ENCODE measurements at places on chromosomes 5 and 9.

GRCh38 chr9:99814359-99814758, 7.3 kb upstream of the NR4A3 start:
- DNase-seq: no peak

DNA sequence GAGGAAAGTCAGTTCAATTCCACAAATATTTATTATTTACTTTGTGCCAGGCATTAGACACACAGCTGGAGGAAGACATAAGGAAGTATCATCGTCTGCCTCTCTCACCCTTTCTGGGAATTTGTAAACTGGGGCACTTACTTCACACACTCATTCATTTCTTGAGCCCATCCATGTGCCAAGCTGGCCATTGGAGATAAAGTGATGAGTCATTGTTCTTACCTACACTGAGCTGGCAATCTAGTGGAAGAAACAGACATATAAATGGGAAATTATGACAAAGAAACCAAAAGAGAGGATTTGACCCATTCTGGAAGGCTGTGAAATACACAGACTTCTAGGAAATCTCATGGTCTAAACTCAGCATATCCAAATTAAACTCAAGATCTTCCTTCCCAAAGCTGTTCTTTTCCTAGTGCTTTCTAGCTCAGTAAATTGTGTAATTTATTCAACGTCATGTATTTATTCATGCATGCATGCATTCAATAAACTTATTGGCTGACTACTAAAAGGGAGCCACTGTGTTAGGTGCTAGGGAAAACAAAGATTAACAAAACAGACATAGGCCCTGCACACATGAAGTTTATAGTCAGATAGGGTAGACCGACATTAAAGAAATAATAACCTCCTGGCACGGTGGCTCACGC, 65.3 kb downstream of the SH3RF2 start:
- no peak for DNase-seq

DNA sequence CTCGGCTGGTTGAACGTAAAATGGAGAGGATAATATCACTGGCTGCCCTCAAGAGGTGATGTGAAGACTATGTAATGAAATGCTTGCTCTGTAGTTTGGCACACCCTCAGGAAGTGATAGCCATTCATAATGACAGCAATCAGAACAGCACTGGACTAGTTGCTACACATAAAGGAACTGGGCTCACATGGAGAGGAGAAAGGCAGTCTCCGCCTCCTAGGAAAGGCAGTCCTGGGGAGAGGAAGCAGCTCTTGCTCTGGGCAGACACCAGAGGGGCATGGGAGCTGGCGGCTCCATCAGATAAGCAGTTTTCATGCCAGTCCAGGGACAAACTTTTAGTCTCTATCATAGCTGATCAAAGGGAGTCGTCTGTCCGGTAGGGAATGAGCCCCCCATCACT, 46.9 kb downstream of the ARHGEF37 start:
- DNase-seq: no peak

- DNase-seq: no peak
These were observed 41.4 kb downstream of the AUH start for GRCh38 chr9:91320299-91320698.

- no peak for DNase-seq
These were observed 194.3 kb downstream of the SMARCA2 start for GRCh38 chr9:2209400-2209799.

DNA sequence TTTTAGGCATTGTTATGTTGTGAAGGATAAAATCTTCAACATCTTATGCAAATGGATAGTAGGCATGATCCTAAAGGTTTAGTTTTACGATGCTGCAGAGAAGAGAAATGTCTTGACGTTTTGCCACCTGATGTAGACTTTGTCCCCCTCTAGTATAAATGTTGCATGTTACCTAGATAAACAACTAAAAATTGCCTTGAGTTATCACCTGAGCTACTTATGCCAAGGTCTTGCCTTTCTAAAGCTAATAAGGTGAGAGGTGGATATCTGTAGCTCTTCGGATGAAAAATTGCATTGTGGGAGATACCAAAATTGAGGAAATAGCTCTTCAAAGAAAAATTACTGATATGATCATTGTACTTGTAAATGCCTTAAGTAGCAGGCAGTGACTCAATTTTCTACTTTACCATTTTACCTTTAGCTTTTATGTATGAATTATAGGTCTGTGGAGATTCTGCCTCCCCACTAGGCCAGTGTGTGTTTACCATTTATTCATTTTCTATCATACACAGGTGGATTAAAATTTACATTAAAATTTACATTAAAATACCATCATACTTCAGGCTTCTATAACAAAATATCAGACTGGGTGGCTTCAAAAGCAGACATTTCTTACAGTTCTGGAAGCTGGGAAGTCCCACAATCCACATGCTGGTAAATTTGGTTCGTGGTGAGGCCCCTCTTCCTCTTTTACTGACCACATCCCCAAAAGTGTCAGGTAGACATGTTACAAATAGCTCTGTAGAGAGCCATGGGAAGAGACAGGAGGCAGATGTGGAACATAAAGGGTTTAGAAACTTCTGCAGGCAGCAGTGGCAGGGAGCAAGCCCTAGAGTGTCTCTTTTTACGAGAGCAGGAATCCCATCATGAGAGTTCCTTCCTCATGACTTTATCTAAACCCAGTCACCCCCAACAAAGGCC, 100.7 kb upstream of the ERBIN start:
- no peak for DNase-seq

GRCh38 chr9:94198414-94198813, 60.7 kb upstream of the ZNF169 start:
- DNase-seq: no peak

- no peak for DNase-seq
These were observed 88.2 kb upstream of the BASP1 start for GRCh38 chr5:17129093-17129849.

- DNase-seq: no peak
These were observed 596.1 kb downstream of the ELAVL2 start for GRCh38 chr9:23229890-23230317.

- no peak for DNase-seq
These were observed 1.6 kb downstream of the C9orf152 start for GRCh38 chr9:110206389-110206788.

DNA sequence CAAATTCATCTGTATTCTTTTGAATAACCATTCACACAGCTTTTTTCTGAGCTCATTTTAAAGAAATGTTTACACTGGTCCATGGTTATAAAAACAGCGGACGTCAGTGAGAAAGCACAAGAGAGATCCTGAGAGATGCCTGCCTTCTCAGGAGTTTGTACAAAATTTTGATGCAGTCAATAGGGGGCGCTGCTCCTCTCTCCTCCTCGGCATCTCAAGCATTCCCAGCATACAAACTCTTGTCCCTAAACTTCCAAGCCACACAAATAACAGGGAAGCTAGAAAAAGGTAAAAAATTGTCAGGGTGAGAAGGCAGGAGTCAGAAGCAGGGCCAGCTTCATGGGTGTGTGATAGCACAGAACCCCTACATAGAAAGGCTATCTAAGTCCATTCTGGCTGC, 11.2 kb upstream of the CCDC152 start:
- DNase-seq: no peak

DNA sequence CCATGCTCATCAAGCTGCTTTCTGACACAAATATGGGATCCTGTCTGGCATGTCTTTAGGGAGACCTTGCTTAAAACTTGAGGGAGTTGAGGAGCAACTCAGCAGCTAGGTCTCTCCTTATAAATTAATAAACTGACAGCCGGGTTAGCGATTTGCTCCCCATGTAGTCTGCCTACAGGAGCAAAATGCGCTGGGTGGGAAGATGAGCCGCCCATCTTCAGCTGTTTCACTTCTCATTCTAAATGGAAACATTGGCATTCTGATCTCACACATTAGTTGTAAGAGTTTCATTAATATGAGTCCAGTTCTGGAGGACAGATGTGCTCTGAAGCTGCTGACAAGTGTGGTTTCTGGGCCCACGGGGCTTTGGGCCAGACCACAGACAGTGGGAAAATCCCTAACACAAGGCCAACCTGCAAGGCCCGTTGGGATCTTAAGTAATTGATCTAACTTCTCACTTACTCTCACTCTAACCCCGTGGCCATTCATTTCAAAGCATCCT, 197.0 kb downstream of the MCTP1 start:
- no peak for DNase-seq

GRCh38 chr9:26566141-26566540, 326.5 kb downstream of the CAAP1 start:
- DNase-seq: no peak

DNA sequence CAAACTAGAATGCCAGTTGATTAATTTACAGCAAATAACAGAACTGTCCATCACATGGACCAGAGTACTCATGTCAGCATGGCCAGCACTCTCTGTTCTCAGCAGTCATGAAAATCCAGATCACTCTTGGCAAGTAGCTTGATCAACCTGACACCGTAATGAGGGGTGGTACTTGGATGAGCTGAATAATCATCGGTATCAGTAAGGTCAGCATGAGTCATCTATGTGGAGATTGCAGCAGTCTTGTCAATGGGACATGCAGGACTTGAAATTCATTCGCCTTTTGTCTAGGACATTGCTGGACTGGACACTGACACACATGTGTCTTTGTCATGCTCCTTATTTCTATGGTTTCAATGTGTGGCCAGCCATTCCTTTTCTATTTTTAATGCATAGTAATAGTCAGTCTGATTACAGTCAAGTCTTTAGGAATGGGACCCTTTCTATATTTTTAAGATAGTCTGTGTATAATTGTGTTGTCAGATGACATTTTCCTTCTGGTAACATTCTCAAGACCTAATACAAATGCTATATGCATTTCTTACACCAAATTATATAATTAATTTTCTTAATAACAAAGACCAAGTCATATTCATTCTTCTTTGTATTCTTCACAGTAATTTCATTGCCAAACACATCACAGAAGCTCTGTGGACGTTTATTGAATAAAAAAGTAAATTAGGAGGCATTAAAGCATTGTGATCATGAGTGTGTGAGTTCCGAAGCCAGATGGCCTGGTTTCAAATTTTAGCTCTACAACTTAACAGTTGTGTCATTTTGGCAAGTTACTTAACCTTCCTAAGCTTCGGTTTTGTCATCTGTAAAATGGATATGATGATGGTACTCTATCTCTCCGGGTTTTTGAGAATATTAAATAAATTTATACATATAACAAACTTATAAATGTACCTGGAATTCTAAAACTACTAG, 57.4 kb downstream of the ADAMTSL1 start:
- DNase-seq: no peak

DNA sequence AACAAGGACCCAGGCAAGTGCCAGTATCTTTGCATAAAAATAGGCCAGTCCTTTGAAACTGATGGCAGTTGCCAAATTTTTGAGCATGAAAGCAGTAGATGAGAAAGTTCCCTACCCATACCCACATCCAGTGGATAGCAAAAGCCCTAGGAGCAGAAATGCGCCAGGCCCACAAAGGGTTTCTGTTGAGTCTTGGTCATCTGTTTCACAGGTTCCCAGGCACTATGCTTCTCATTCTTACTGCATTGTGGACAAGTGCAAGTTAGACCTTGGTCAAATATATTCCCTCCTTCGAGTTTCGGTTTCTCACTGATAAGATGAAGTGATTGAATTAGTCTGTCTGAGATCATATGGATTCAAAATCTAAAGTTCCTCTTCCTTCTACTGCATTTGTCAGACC, 152.3 kb downstream of the NR3C1 start:
- no peak for DNase-seq

GRCh38 chr9:131776036-131776435, 36.2 kb upstream of the RAPGEF1 start:
- no peak for DNase-seq

- no peak for DNase-seq
These were observed 112.9 kb downstream of the KIAA0825 start for GRCh38 chr5:94505327-94506068.

DNA sequence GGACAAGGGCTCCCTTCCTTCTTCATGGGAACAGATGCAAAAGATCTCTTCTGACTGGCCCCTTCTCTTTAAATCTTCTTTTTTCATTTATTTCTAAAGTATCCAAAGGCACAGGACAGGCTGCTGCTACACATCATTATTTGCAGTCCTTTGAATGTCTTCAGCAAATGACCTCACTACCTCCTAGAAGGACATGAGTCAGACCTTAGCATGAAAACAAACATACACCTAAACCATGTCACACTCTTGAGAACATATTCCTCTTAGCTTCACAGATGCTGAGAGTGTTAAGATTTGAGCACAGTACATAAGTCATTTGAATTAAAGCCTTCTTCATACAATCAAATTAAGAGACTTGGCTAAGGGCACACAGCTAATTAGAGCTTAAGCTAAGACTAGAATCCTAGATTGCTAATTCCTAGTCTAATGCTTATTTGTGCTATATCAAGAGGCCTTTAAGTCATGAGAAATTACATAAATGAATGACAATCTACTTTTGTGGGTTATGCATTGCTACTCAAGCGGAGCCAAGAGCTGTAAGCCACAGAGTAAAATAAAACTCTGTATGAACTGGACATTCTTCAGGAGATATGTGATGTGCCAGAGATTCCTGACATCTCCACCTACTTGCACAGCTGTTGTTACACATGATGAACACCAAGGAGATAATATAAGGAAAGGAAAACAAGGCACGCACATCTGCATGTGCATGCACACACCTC, 109.1 kb upstream of the PTGER4 start:
- no peak for DNase-seq

GRCh38 chr5:3878267-3878666, 282.6 kb downstream of the IRX1 start:
- no peak for DNase-seq

DNA sequence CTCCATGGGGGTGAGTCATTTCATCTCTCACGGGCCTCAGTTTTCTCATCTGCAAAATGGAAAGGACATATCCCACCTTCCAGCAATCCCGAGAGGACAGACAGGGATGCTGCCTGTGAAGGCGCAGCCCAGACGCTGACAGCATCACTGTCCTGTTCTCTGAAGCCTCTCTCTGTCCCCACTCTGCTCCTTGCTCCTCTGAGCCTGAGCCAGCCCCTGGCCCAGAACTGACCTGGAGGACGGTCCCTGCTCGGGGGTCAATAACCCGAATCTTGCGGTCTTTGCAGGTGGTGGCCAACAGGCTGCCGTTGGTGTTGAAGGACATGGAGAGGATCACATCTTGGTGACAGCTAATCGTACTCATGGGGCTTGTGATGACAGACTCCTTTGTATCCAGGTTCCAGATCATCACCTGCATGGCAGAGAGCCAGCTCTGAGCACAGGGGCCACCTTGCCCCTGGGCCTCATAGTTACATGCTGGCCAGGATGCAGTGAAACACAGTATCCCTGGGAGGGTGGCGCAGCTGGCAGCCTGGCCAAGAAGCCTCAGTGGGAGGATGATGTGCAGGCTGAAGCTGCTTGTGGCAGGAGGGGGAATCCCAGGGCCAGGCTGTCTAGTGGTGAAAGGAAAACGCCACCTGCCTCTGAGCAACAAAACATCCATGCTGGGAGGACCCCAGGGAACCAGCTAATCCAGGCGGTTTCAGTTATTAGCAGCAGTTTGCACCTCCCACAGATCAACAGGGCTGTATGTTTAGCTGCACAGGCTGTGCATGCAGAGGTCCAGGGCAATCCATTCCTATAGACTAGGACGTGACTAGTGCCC, 14.0 kb upstream of the TRIM14 start:
- no peak for DNase-seq

DNA sequence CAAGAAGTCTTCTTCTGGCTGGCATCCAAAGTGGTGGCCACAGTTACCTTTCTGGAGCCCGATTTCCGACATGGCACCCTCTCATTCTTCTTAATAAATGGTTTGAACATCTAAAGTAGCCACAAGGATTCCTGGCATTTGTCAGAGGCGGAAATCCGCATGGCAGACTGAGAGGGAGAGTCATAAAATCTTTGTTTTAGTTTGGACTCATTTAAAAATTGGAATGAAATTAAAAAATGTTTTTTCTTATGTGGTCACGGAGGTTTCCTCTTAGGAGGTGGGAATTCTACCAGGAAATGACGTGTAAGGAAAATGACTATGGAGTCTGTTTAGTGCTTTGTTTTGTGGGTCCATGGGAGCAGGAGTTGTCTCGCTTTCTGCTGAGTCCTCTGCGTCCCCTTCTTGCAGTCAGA, 133.0 kb upstream of the PTCH1 start:
- no peak for DNase-seq

Measured in CD4-positive, alpha-beta memory T cell (primary cell).